Cardiac atrium fibroblast (primary cell): ENCODE measurements at places on chromosomes 1 and 21. TPM values are rescaled to one million over a fixed set of nuclear protein-coding genes. Genes with fewer than 3 reads are reported as not detected.

Gene NBPF4
- total RNA-seq = not detected in 2 replicates

Gene AKR7A3
- 0.54 TPM in 1 of 2 replicates, not detected in the other for total RNA-seq

Gene CLDN17
- not detected in 2 replicates for total RNA-seq

Gene PDE9A
- 0.16 and 3.2 TPM in 2 replicates for total RNA-seq

Gene OMA1
- total RNA-seq = 10.2 and 13.5 TPM in 2 replicates

Gene LINGO4
- total RNA-seq = not detected in 2 replicates

Gene OLIG2
- total RNA-seq = not detected in 2 replicates

Gene DYRK3
- 6.9 and 16.4 TPM in 2 replicates for total RNA-seq

Gene KCNA10
- total RNA-seq = not detected in 2 replicates

Gene TNNI3K
- total RNA-seq = not detected in 2 replicates

Gene TSPAN1
- 0.49 TPM in 1 of 2 replicates, not detected in the other for total RNA-seq

Gene RIMS3
- total RNA-seq = 0.18 and 0.49 TPM in 2 replicates

Gene CRNN
- not detected in 2 replicates for total RNA-seq

Gene TMOD4
- not detected in 2 replicates for total RNA-seq

Gene PIP5K1A
- total RNA-seq = 42.6 and 49.4 TPM in 2 replicates

Gene ARPC5
- 180 and 221 TPM in 2 replicates for total RNA-seq

Gene PGLYRP4
- total RNA-seq = not detected in 2 replicates

Gene VCAM1
- 0.18 and 6.0 TPM in 2 replicates for total RNA-seq

Gene PBX1
- total RNA-seq = 21.5 and 22.2 TPM in 2 replicates

Gene SORT1
- total RNA-seq = 2.3 and 10.0 TPM in 2 replicates

Gene DNAJB4
- total RNA-seq = 120 and 134 TPM in 2 replicates

Gene ICOSLG
- 0.32 and 0.54 TPM in 2 replicates for total RNA-seq

Gene HSD11B1
- 16.6 and 177 TPM in 2 replicates for total RNA-seq

Gene PCAT6
- 0.97 and 4.9 TPM in 2 replicates for total RNA-seq

Gene HMGCL
- 29.4 and 31.8 TPM in 2 replicates for total RNA-seq

Gene PANK4
- total RNA-seq = 13.5 and 21.4 TPM in 2 replicates
